ENCODE measurements at places on chromosomes 3 and 15.
A peak's percentile ranks its signal among the peaks of the same experiment; 100 is the strongest.

- DNase-seq: no peak
Measured at GRCh38 chr15:87343966-87344365, 912.6 kb downstream of the NTRK3 start.

- DNase-seq: peak; percentile 50
Measured at GRCh38 chr3:179652447-179653095, at the start of gene USP13. TSS of gene USP13 (plus strand) at chr3:179653040. CDS start at chr3:179653226, 186 bp downstream.

DNA sequence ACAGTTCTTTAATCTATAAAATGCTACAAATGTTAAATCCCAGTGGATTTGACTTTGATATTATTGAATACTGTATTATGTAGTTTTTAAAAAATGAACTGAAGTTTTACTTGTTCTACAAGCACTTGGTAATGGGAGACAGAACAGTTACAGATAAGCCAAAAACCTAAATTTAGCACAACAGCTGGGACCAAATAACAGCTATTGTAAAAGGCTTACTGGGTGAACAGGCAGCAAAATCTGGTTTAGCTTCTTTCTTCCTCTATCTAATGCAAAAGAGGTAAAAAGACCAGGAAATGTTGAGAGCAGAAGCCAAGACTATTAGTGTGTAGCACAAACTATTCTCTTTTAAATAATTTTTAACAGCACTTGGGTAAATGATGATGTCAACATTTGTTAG is 1.6 kb upstream of the ATOSA start:
- DNase-seq: no peak

DNA sequence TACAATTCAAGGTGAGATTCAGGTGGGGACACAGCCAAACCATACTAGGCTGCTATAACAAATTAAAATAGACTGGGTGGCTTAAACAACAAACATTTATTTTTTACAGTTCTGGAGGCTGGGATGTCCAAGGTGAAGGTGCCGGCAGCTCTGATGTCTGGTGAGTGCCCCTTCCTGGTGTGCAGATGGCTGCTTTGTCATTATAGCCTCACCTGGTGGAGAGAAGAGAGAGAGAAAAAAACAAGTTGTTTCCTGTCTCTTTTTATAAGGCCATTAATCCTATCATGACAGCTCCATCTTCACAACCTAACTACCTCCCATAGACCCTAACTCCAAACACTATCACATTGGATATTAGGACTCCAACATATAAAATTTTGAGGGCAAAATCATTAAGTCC is 279.7 kb downstream of the ZIC1 start:
- DNase-seq: no peak

GRCh38 chr3:87084868-87085267 is 93.9 kb upstream of the VGLL3 start:
- DNase-seq: no peak

DNA sequence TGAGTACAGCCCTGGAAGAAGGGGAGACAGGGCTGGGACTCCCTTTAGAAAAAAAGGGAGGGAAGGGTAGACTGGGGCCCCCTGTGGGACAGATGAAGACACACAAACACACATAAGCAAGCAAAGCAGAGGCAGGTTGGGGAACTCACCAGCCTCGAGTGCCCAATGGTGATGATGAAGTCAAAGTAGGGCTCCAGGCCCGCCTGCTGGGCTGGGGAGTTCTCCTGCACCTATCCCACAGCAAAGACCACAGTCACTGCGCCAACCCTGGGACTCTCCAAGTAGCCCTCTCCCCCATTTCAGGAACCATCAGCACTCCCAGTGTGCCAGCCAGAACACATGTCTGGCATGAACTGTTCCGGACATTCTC is 4.1 kb downstream of the GORASP1 start:
- DNase-seq: no peak

- no peak for DNase-seq
Measured at GRCh38 chr3:112653881-112654300, 12.9 kb upstream of the CCDC80 start.

GRCh38 chr3:25831578-25831977 is 41.7 kb downstream of the OXSM start:
- DNase-seq: no peak

GRCh38 chr3:68876112-68876713 is 56.1 kb downstream of the TAFA4 start:
- DNase-seq: no peak

DNA sequence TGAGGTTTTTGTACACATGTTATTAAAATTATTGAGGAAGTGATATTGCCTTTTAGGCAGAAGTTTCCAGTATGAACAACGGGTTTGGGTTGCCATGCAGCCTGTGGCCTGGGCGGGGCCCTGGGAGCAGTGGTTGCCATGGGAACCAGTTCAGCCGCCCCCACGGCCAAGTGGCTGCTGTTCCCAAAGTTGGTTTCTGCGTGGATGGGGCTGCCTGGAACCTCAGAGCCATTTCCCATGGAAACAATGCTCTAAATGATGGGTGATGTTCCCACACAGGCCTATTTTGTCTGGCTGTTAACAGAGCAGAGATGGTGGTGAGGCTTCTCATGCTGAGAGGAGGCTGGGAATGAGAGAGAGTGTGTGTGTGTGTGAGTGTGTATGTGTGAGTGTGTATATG is 19.5 kb downstream of the MRAS start:
- DNase-seq: no peak

- DNase-seq: no peak
Measured at GRCh38 chr3:139472380-139473010, 3.8 kb downstream of the RBP2 start.

DNA sequence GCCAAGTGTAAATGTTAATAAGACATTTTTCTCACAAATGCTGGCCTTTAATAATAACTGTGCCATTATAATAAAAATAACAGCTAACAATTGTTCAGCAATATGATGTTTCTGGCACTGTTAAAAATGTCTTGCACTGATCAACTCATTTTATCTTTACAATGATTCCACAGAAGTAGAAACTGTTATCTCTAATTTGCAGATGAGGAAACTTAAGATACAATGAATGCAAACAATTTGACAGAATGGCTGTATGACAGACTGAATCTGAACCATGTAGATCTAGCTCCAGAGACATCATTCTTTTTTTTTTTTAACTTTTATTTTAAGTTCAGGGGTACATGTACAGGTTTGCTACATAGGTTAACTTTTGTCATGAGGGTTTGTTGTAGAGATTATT is 755.0 kb downstream of the TBL1XR1 start:
- no peak for DNase-seq

- DNase-seq: no peak
Measured at GRCh38 chr15:89192766-89193165, 28.6 kb downstream of the RLBP1 start.

DNA sequence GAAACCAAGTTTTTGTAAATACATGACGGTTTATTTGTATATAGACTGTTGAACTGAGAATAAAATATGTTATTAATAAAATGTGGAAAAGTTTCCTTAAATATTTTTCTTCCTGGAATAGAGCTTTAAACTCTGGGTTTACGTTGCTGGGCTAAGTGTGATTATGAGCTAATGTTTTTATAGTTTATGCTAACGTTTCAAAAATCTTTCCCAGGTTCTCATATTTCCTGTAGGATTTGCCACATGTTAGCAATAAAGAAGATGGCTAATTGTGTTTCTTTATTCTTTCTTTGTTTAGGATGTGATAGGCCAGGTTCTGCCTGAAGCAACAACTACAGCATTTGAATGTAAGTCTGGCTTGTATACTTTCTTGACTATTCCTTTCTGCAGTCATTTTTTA is 7.2 kb downstream of the MAP2K5 start:
- no peak for DNase-seq

DNA sequence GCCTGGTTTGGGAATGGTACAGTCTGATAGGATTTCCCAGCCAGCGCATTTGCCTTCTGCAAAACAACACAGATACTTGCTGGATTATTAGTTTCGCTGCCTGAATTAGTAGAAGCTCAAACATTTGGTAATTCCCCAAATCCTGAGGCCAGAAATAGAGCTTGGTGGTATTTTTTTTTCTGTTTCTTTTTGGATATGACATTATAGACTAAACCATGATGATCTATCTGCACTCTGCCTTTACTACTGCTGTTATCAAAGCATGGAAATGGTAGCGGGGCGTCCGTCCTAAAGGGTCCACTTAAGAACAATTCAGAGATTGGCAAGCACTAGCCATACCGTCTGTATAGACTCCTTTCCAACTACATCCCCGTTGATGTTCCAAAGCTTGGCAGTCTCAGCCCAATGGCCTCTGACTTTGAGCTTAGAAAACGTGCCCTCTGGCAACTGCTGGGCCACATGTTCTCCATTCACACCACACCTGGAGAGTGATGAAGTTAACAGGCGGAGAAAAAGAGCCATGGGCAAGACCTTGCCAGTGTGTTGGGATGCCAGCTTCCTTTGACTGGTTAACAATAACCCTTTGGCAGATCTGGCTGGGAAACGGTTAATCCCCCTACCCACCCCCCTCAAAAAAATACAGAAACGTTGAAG is 241.0 kb upstream of the NR2F2 start:
- no peak for DNase-seq

DNA sequence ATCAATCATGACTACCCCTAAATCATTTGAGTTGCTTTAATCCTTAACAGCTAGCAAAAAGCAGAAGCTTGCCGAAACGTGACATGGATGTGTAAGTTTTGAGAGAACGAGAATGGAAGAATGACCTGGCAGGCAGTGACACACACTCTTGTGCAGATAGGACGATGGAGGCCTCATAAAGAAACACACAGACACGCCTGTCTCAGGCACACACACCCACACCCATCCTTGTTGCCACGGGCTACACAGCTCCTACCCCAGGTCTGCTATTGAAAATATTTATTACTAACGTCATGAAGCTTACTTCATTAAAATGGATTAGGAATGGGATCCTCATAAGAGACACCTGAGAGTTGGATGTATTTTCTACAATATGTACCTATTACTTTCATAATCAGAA is 8.5 kb downstream of the MYO5C start:
- DNase-seq: no peak

DNA sequence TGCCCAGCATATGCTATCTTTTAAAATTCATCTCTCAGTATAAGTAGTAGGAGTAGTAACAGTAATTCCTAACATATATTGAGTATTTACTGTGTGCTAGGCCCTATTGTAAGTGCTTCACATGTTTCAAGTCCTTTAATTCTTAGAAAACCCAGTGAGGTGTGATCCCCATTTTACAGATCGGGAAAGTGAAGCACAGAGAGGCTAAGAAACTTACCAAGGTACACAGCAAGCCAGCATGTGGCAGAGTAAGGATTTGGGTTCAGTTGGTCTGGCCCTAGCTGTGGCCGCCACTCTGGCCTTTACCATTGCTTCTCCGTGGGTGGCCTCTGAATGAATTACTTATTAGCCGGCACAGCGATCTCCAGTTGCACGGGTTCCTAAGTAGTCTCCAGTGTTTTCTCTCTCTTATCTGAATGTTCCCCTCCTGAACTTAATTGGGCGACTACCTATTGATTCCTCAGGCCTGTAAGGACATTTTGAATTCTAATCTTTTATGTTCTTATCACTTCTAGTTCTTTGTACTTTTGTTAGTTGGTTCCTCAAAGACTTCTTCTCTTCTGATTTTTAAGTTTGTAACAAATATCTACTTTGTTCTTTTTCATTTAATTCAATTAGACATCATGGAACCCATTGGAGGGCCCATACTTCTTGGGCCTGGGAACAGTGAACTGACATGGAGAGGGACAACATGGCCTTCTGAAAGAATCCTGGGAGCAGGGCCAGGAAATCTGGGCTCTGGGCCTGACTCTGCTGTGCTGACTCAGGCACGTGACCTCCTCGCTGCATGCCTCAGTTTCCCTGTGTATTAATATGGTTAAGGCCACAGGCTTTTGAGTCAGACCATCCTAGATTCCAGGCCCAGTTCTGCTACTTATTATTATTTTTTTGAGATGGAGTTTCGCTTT is 11.6 kb downstream of the CLCN2 start:
- no peak for DNase-seq

DNA sequence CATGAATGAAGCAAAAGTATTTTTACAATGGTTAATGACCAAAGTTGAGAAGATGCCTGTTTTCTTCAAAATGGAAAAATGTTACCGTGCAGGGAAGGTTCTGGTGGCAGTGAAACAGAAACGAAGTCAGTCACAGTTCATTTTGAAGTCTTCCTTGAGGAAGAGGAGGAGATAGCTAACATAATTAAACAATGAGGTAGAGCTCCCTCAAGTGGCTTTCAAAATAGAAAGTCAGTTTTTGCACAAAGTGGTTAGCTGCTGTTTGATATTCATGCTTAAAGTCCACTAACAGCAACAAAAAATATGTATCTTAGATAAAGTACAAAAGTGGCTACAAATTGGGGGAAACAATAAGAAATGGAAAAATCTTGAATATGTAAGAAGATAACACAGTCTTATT is 87.3 kb downstream of the TFG start:
- no peak for DNase-seq

GRCh38 chr3:175980486-175981090 is 1121.5 kb downstream of the NAALADL2 start:
- no peak for DNase-seq

GRCh38 chr3:115975796-115976195 is 352.5 kb downstream of the GAP43 start:
- no peak for DNase-seq

DNA sequence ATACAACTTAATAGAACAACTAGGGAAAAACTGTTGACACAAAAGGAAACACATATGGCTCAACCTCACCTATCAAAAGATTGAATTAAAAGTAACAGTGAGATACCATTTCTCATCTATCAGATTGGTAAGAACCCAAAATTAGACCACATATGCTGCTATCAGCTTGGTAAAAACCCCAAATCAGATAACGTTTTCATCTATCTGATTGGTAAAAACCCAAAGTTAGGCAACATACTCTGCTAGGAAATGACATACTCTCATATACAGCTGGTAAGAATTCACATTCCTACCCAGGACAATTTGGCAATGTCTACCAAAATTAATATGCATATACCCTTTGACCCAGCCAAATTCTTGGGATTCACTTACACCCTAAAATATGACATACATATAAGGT is 26.3 kb downstream of the NRG4 start:
- DNase-seq: no peak

- no peak for DNase-seq
Measured at GRCh38 chr3:141109751-141110150, 58.6 kb downstream of the SPSB4 start.

- DNase-seq: no peak
Measured at GRCh38 chr3:118618247-118619040, 416.2 kb downstream of the IGSF11 start.

- DNase-seq: no peak
Measured at GRCh38 chr3:115877615-115877899, 254.2 kb downstream of the GAP43 start.

DNA sequence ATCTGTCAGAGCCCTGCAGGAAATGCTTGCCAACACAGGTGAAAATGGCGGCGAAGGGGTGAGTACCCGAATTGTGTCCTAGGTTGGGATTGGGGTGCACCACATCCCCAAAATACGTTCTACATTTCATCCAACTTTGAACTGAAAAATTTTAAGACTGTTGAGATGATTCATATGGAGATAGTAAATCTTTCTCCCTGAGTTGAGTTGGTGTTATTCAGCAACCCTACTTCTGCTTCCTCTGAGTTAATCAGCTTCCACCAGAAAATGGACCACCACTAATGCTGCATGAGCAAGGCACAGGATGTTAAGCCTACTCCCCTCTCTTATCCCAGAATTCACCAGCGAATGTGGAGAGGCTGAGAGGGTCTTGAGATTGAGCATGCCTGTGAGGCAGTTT is 192.9 kb downstream of the RYR3 start:
- DNase-seq: no peak

GRCh38 chr15:87686841-87687522 is 569.6 kb downstream of the NTRK3 start:
- DNase-seq: no peak
